ENCODE measurements at places on chromosomes 12 and 14.

DNA sequence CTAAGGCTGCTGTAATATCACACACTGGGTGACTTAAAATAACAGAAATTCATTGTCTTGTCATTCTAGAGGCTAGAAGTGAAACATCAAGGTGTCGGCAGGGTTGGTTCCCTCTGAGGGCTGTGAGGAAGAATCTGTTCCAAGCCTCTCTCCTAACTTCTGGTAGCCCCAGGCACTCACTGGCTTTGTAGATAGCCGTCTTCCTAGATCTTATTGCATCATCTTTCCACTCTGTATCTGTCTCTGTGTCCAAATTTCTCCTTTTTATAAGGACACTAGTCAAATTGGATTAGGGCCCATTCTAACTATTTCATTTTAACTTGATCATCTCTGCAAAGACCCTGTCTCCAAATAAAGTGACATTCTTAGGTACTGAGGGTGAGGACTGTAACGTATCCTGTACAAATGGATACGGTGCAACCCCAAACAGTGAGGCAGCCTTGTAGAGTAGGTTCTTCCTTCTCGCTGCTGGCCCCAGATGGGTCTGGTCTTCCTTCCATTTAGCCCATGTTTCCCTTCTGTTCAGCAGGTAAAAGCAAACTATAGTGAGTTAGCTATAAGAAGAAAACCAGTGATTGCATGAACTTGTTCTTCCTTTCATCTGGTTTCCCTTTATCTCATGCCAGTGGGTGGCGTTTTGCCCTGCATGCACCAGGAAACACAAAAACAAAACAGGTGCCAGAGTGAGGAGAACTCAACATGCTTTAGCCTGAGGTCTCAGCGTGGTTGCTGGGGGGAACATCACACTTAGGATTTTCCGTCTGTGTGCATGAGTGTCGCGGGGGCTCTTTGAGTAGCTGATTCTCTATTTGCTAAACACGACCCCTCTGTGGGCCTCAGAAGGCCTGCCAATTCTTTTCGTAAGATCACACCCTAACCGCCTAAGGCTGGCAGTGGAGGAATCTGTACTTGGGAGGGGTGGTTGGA is 19.5 kb downstream of the TTC9 start:
- DNase-seq, result peak; percentile 16

DNA sequence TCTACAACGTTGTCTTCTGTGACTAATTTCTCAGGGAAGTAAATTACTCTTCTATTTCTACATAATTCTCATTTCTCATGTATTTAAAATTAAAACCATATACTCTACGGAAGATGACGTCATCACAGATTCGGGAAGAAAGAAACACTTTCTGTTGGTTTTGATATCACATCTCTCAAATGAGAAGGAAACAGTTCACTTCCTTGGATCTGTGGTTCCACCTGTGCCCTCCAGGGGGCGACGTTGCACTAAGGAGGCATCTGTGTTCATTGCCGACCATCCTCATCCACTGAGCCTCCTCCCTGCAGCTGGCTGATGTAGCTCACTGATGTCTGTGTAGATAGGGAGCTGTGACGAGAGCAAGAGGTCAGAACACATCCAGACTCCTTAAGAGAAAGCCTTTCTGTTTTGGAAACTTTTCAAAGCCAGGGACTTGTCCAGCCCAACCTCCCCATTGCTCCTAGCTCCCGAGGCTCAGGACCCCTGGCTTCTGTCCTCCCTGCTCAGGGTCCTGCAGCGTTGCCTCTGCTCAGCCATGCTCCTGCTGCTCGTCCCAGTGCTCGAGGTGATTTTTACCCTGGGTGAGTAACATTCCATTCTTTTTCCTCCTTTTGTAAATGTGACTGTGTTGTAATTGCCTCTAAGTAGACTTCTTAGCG is 172.7 kb upstream of the OR4E1 start:
- DNase-seq, result peak; percentile 57

GRCh38 chr12:106739815-106740530 is 34.5 kb upstream of the RIC8B start:
- no peak for DNase-seq

DNA sequence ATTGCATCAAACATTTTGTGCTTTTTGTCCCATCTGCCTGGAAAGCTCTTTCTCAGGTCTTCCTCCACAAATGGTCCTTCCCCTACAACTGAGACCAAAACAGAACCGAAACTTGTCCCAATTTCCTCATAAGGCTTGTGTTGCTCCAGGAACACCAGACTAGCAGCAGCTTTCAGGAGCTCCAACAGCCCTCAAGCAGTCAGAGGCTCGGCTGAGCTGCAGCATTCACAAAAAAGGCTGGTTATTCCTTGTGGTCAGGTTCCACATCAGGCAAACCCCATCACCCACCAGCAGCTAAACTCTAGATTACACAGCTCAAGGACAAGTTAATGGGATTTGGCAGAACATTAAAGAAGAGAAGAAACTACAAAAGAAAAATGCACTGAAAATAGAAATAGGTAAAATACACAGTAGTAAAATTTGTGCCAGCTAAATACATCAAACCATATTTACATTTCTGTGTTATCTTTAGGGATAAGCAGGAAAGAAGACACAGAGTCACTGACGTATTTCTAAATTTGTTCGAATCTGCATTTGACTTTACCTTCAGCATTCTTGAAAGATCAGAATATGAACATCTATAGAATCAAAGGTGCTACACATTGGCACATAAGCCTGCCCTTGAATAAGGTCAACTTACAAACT is 141.2 kb downstream of the STXBP6 start:
- no peak for DNase-seq

DNA sequence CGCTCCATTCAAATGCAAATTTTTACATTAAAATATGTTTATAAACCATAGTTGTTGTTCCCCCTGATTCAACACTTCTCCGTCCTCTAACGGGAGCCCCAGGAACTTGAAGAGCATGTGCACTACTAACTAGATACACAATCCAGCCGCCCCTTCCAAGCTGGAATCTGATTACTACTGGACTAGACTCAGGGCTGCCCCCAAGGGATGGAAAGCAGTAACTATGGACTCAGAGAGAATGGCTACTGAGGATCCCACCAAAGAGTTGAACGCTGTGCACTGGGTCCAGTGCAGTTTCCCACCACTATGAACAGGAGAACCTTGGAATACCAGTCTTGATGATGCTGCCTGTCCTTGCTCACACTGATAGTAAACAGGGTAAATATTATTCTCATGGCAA is 48.6 kb upstream of the PCNX1 start:
- no peak for DNase-seq

GRCh38 chr14:50605766-50606165 is 45.8 kb downstream of the ATL1 start:
- DNase-seq, result no peak

DNA sequence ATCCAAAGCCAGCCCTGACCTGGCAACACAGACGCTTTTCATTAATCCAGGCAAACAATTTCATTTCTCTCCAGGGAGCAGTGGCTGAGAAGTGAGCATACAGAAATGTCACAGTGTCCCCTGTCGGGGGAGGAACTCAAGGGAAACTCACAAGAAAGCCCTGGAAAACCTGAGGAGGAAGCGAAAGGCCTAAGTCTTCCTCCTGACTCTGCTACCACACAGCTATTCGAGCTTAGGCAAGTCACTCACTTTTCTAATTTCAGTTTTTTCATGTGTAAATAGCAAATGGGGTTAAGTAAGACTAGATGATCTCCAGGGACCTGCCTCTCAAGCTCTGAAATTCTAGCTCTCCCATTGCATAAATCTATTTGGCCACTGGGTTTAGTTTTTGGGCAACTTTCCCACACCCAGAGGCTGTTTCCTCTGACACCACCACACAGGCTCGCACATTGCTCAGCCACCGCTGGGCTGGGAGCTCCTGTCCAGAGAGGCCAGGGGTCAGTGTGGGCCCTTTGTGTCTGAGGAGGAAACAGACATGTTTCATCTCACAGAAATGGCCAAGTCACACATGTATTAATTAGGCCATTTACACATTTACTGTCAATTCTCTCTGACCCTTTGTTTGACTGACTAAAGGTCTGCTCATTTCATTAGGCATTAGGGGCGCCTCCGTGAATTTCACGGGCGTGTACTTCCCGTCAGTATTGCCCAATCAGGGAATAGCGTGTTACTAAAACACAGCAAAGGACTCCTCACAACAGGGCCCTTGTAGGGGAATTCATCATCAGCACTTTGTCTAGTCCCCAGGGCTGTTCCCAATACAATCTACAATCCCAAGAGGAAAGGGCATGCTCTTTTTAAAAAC is 9.8 kb upstream of the PNMA1 start:
- no peak for DNase-seq

DNA sequence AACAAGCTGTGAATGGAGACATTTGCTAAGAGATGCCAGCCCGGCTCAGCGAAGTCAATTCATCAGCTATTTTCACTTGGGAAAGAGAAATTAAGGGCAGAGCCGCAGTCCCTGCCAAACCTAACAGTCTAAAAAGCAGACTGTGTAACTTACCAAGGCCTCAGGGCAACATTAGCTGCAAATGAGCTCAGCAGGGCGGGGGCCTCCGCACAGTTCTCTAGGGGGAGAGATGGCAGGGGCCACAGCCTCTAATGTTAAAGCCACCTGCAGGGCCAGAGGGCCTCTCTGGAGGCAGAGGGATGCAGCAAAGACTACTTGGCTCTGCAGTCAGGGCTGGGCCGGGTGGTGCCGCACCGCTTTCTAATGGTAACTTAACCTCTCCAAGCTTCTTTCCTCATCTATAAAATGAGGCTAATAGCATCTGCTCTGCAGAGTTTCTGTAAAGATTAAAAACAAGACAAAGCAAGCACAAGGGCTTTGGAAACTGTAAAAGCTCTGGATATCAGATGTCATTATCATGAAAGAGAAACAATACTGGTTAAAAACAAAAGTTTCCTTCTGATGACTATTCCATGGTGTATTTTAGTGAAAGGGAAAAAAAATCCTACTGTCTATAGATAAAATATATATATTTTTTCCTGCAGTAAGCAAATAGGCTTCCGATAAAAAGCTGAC is 13.4 kb upstream of the GPRC5A start:
- DNase-seq, result no peak

All from DMS53 (cell line).